ENCODE measurements at places on chromosomes 6 and 20.
A peak's percentile ranks its signal among the peaks of the same experiment; 100 is the strongest.

DNA sequence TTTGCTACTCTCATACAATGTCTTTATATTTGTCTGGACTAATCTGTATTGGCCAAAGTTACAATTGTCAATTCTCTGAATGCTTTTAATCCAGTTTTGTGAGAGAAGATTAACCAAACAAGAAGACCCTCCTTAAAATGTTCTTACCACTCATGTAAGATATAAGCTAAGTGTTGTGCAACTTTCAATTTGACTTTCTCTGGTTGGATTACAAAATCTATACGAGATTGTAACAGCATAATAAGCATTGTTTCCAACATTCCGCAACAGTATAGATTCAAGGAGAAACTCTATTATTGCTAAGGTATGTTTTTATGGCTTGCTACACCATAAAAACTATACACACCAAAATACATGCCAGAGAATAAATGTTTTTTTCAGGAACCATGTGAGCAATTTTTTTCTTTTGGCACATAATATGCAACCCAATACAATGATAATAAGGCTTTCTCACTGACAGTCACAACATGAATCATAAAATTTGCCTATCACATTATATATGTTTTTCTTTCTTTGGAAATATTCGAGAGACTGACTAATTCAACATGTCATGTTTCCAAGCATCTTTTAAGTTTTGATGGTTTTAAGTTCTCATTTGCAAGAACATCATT lies 12.2 kb upstream of the TRPC4AP start:
- no peak for DNase-seq

DNA sequence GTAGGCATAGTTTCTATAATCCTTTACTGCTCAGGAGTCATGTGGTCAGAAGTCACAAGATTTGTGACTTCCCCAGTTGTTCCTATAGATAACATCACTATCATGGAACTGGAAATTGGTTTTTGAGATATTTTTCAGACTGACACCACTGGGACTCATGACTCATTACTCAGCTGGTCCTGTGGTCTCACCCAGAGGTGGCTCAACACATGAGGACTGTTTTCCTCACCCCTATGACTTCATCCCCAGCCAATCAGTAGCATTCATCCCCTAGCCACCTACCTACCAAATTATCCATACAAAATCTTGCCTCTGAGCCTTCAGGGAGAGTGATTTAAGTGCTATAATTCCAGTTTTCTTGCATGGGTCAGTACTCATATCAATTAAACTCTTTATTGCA lies 1217.7 kb downstream of the EPHA7 start:
- DNase-seq = no peak

DNA sequence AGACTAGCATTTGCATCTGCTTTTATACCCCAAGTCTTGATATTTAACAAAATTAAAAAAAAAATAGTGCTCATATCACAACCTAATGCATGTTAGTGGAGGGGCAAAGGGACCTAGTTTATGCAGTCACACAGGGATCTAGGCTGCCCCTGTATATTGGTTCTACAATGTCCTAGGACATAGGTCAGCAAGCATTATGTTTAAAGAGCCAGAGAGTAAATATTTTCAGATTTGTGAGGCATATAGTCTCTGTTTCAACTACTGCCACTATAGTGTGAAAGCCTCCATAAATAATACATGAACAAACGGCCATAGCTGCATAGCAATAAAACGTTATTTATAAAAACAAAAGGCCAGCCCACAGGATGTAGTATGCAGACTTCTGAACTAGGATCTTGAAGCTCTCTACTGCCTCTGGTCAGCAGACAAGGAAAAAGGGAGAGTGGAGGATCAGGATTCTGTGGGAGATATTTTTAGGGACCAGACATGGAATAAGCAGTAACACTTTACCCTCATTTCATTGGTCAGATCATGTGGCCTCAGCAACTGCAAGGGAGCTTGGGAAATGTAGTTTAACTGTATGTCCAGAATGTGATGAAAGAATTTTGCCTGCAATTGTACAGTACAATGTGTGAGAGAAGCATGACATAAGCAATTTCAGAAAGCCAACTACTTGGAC lies 414.2 kb upstream of the SPTLC3 start:
- DNase-seq = no peak

DNA sequence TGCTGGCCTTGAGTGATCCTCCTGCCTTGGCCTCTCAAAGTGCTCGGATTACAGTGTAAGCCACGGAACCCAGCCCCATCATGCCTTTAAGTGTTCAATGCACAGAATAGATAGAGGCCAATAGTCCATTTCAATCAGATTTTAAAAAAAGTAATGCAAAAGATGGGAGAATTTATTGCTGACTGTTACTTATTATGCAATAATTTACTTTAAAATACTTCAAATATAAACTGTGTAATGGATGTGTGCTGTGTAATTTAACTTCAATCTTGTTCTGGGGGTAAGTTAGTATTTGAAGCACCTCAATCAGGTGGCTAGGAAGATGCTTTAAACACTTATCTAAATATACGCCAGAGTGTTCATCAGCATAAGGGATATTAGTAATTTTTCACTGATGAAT lies 51.7 kb upstream of the BCLAF1 start:
- DNase-seq = no peak

DNA sequence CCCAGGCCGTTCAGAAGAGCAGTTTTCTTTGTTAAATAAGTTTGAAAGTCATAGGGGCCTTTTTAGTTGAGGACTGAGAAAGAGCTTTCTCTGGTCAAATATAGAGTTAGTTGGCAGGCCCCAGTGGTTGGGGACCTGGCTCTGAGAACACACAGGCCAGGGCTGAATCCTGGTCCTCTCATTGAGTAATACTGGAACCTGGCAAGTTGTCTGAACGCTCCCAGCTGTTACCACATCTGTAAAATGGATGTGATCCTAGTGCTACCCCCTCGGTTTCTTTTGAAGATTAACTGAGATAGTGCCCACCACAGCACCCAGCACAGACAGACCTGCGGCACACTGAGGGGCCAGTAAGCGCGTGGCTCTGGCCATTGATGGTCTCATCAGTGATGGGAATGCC lies 215.5 kb downstream of the ZDHHC14 start:
- DNase-seq = no peak

DNA sequence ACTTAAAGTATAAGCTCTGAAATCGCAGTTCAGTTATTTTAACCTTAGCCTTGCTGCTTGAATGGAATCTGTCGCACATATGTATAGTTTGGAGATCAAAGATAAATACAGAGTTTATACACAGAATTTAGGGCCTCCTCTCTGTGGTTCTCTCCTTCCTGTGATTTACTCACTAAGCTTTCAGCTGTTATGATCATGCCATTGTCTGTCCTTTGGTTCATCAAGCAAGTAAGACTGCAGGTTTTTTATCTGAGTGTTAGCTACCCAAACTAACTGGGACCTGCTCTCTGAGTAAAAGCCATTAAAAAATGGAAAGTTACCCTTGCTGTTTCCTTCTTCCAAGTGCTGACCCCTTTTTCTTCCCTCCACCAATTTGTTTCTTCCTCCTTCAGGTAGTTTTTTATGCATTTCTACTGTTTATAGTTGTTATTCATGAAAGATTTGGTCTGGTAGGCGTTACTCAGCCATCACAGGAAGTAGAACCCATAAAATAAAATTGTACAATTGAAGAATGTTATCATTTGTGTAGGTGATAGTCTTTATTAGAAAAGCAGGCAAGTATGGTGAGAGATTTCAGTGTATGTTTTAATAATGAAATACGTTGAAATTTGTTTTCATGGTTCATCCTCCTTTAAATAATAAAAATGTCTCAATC lies 33.7 kb upstream of the SUMO4 start:
- no peak for DNase-seq

- DNase-seq = no peak
Observed at GRCh38 chr6:48613231-48613949, 502.4 kb upstream of the PTCHD4 start.

DNA sequence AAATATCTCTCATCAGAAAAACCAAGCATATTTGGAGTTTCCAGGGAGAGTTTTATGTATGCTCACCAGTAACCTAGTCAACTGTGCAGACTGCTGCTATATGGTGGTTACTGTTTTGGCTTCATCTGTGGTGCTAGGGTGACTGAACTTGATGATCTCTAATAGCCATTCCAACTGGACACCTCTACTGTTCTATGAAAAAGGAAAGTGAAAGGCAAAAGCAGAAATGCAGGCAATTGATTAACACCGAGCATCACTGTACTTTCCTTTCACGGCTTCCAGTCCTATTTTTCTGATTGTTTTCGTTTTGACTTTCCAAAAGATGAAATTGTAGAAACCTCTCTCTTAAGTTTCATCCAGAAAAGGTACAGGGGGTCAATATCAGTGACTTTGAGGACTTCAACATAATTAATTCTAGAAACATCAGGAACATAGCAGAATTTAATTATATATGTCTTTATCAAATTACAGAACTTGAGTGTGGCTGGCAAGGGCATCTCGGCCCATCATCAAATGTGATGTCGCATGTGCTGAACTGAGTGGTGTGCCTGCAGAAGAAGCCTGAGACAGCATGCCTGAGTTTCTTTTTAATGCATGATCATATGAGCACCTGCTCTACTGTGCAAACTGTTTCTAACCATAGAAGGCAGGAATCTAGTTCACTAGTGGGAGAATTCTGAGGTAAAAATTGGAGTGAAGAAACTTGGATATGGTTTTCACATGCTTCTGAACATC lies 464.3 kb upstream of the FLRT3 start:
- DNase-seq = no peak

- peak; percentile 32 for DNase-seq
Observed at GRCh38 chr20:51542033-51542570, 417 bp downstream of the NFATC2 start.

DNA sequence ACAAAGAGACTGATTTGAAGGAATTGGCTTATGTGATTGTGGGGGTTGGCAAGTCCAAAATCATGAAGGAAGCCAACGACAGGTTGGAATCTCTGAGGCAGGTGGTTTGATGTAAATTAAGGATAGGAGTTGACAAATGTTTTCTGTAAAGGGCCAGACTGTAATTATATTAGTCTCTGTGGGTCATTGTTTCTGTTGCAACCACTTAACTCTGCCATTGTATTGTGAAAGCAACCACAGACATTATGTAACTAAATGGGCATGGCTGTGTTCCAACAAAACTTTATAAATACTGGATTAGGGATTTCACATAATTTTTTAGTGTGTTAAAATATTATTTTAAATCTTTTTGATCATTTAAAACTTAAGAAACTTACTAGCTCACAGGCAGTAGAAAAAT lies 199.2 kb upstream of the MYLIP start:
- DNase-seq = no peak

DNA sequence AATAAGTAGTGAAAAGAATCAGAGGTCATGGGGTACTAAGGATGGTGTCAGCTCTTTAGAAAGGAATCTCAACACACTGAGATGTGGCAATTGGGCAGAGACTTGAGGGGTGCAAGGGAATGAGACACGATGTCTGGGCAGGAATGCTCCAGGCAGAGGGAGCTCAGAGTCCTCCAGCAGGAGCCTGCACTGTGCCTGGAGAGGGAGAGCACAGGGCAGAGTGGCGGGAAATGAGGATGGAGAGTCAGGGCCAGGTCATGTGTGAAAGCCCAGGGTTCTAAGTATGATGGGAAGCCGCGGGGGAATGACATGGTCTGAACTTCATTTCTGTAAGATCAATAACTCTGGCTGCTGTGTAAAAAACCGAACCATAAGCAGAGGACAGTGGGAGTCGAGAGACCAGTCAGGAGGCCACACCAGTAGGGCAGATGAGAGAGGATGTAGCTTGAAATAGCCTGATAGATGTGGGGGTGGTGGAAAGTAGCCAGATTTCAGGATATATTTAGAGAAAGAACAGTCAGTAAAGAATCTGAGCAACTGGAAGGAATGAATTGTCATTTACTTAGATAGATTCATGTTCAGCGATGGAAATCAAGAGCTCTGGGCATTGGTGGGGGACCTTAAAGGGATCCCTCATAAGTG lies 133.4 kb upstream of the DTNBP1 start:
- no peak for DNase-seq

DNA sequence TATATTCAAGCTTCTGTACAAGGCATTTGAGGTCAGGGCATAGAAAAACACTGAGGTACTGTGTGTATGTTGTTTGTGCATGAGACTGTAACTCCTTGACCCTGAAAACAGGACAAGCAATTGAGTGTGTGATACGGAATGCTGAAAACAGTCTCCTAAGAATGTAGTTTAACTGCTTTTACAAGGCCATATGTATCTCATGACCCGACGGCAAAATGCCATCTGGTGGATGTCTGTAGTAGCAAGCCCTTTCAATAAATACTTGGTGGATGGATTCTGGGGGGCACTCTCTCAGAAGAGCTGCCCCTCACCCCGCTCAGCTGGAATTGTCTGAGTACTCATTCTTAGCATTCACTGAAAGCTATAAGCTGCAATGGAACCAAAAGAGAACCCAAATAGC lies 69.3 kb upstream of the EYS start:
- DNase-seq = no peak

DNA sequence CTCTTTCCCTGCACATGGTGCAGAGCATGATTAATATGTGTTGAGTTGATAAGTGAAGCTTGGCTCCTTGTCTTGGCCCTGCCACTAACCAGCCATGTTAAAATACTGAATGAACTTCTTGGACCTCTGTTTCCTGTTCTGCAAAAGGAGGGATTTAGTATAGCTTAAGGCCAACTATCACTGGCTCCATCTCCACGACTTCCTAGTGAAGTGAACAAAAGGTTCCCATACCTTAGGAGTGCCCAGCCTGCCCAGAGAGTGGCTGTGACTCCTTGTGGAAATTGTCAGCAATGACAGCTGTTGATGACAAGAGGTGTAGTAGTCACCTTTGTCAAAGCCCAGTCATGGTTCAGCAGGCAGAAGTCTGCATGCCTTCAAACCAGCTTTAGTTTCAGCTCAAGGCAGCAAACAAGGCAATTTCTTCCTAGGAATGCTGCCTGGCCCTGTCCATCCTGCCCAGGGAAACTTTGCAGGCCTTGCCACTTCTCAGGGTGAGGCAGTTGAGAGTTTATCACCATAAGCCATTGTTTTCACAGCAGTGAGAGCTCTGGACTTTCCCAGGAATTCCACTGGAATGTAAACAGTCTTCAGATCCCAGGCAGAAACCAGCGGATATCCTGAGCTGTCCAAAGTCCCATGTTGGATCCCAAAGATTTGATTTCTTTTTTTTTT lies 169.7 kb upstream of the TNFAIP3 start:
- DNase-seq = no peak

GRCh38 chr6:4426968-4427367 lies 291.6 kb upstream of the ECI2 start:
- no peak for DNase-seq

- no peak for DNase-seq
Observed at GRCh38 chr20:31685853-31686643, 36.6 kb downstream of the BCL2L1 start.

DNA sequence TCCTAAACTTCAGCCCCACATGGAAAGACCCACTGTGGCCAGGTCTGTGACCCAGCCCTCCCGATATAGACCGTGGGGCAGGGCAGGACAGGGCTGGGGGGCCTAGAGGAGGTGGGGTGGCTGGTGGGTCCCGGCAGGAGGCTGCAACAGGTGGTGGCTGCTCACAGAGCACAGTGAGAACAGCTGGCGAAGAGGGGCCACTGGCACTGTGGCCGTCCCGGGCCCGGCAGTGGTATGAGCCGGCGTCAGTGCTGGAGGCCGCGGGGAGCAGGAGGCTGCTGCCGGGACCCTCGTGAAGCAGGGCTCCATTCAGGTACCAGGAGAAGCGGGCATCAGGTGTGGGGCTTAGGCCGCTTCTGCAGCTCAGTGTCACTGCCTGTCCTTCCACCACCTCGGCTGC lies 13.4 kb downstream of the SIGLEC1 start:
- DNase-seq = no peak
